Omental fat pad (tissue), 4 donors: ENCODE measurements at places on chromosomes 16 and 17. TPM values are rescaled to one million over a fixed set of nuclear protein-coding genes. Genes with fewer than 3 reads are reported as not detected.

GRCh38 chr17:29572691-29573557 lies 4.4 kb downstream of the TP53I13 start:
- DNase-seq = no peak

GRCh38 chr17:5667871-5668270 lies 83.6 kb upstream of the NLRP1 start:
- DNase-seq = no peak

GRCh38 chr16:19228052-19228451 lies 57.5 kb upstream of the CLEC19A start:
- no peak for DNase-seq

GRCh38 chr16:79810449-79811189 lies 210.1 kb upstream of the MAF start:
- DNase-seq = no peak

GRCh38 chr16:585351-585750 lies 4.5 kb upstream of the RAB40C start:
- no peak for DNase-seq

GRCh38 chr16:83863682-83864081 lies 35.2 kb upstream of the MLYCD start:
- no peak for DNase-seq

DNA sequence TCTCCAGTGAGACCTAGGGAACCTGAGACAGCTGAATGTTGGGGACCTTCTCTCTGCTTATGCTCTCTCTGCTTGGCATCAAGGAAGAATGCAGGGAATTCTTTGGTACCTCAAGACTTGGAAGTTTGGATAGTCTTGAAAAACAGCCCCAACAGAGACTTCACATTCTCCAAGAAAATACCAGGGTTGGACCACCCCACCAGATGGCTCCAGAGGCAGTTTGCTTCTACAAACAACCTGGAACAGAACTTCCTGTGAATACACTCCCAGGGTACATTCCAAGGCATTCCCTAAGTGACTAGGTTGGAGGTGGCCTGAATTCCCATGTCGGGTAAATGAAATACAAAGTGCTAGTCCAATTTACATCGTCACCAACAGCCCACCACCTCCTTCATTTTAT lies 314.4 kb downstream of the PMP22 start:
- DNase-seq = no peak

GRCh38 chr16:30728899-30729672 lies 19.1 kb upstream of the PHKG2 start:
- DNase-seq = no peak

GRCh38 chr17:81419319-81419885 lies 24.1 kb downstream of the BAHCC1 start:
- DNase-seq = peak; percentile 60

- DNase-seq = no peak
Observed at GRCh38 chr17:47731396-47731795, 1.6 kb upstream of the TBX21 start.

GRCh38 chr16:20300312-20301097 lies 26.8 kb downstream of the GP2 start:
- no peak for DNase-seq

GRCh38 chr17:31495022-31495885 lies 103.8 kb downstream of the RAB11FIP4 start:
- no peak for DNase-seq

GRCh38 chr16:82317411-82318167 lies 147.6 kb upstream of the MPHOSPH6 start:
- no peak for DNase-seq

- DNase-seq = no peak
Observed at GRCh38 chr17:13073018-13073417, 55.2 kb upstream of the ELAC2 start.

DNA sequence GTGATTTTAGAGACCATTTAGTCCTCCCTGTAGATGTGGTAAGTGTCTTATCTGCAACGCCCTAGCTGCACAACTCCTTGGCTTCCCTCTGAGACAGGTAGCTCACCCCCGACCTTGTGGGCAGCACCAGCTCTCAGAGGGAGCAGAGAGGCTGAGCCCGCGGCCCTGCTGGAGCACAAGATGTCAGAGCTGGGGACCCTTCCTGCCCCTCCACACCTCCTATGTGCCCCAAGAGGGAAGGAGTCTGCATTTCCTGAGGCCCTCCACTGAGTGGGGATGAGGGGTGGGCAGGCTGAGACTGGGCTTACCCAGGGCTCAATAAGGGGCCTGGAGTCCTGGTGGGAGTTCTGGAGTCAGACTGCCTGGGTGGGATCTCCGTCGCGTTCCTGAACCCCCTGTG lies 12.2 kb upstream of the ADGRG1 start:
- DNase-seq = no peak

DNA sequence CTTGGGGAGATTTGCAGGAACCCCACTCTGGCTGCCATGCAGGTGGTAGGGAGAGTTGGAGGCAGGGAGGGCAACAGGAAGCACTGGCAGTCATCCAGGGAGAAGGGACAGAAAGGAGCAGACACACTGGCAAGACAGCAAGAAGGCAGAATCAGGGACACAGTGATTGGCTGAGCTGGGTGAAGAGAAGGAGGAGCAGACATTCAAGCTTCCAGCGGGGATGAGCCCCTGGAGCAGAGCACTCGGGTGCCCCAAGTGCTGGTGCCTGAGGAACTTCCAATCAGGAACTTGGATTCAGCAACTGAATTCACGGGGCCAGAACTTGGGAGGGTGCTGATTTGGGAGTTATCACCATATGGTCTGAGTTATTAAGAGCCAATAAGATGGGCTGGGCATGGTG lies 6.3 kb upstream of the ITGA3 start:
- DNase-seq = no peak

GRCh38 chr17:51443646-51444045 lies 183.3 kb downstream of the UTP18 start:
- DNase-seq = no peak

- DNase-seq = no peak
Observed at GRCh38 chr16:11205754-11206581, 50.0 kb downstream of the SOCS1 start.

GRCh38 chr17:14559264-14560119 lies 258.6 kb downstream of the HS3ST3B1 start:
- no peak for DNase-seq

DNA sequence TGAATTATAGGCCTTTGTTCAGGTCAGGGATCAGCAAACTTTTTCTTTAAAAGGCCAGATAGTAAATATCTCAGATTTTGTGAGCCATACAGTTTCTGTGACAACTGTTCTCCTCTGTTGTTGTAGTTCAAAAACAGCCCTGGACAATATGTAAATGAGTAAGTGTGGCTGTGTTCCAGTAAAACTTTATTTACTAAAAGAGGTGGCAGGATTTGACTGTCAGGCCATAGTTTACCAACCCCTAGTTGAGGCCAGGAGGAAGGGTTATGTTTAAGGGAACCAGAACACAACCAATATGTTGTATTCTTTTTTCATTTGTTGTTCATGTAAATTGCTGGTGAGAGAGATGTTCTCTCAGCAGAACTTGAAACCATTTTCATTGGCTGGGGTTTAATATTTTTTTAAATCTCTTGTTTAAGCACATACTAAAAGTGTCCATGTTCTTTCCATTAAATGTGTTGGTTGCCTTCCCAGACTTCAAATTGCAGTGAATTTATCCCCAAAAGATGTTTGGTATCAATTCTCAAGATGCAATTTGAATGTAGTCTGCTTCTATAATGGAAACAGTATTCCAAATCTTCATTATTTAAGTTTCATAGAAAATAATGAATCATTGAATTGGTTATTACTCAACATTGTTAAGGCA lies 260.3 kb downstream of the FTO start:
- DNase-seq = no peak

DNA sequence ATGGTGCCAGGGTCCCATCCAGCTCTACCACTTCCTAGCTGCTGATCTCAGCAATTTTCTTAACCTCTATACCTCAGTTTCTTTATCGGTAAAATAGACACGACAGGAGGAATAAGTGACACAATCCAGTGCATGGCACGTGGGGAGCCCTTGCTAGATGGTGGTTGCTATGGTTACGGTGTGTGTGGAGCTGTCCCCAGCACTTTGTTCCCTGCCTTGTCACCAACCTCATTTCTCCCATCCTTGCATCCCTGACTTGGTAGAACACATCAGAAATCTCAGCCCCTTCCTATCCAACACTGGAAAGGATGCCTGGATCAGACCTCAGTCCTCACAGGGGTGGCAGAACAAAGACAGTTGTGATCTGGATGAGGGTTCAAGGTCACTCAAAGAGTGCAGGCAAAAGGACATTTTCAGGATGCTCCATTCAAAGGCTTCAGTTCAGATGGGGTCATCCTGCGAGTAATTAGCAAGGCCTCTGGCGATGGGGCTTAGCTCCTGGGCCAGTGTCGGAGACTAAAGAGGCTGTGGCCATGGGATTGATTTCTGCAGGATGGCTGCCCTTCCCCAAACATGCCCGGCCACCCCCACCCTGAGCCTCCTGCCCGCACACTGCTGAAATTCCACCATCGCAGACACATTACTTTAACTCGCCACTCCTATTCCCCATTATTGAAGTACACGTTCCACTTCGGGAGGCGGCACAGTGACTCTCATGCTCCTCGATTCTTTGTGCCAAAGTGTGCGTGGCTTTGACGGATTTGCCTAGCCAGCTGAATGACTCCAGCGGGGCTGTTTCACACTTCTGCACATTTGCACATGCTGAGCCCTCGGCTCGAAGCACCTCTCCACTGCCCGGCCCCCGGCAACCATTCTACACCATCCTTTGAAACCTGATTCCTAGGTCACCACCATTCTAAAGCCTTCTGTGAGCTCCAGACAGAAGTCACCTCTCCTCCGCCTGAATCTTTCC lies 40.3 kb downstream of the WNT3 start:
- DNase-seq = no peak

DNA sequence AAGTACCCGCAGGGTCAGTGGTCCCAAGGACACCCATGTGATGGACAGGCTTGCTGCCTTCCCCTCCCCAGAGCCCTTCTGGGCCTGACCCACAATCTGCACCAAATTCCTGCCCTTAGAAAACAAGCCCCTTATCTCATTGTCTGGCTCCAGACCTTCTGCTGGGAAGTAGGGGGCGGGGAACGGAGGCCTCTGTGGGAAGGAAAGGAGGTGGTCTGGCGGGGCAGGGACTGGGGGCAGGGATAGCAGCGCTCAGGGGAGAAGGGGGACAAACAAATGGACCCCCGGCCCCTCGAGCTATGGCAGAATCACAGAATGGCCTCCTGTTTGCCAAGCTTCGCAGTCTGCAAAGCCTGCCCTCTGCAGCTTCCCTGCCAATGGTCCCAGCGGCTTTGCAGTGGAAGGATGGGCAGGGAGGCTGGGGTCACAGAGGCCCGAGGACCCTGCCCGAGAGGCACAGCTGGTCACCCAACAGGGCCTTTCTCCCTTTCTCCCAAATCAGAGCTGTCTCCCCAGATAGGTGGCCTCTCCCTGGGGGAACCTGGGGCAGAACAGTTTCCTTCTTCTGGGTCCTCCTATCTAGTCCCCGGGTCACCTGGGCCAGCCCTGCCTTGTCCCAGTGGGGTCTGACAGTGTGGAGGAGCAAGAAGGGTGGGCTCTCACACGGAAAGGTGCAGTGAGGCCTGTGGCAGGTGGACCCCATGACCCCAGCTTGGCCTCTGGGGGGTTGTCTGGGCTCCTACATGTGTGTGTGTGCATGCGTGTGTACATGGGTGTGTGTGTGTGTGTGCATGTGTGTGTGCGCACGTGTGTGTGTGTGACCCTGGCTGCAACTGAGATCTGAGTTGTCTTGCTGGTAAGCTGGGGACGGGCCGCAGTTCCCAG lies 25.5 kb downstream of the TMEM235 start:
- DNase-seq = no peak

- DNase-seq = no peak
Observed at GRCh38 chr17:55521186-55521585, 9.9 kb upstream of the SMIM36 start.

DNA sequence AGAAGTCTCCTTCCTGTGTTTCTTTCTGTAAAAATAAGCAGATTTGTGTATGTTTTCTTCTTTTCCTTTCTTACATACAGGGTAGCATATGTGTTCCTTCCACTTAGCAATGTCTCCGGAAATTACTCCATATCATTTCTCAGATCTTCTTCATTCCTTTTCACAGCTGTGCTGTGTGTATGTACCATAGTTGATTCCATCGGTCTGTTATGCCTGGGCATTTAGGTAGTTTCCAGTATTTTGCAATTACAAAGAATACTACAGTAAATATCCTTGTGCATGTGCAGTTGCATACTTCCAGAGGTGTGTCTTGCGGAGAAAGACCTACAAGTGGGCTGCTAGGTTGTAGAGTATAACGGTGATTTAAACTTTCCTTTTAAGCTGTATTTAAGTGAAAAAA lies 69.8 kb downstream of the CLEC16A start:
- DNase-seq = no peak

- DNase-seq = no peak
Observed at GRCh38 chr16:47966325-47966724, 189.5 kb downstream of the ABCC12 start.

DNA sequence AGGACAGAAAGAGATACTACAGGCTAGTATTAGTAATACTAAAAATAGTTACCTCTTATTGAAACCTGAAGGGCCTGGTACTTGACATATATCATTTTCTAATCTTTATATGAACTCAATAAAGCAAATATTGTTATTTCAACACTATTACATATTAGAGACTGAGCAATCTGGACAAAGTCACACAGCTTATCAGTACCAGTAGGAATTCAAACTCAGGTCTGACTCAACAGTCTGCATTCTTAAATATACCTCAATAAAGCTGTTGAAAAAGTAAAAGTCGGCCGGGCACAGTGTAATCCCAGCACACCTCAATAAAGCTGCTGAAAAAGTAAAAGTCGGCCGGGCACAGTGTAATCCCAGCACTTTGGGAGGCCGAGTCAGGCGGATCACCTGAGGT lies 67.4 kb downstream of the KANSL1 start:
- no peak for DNase-seq

- DNase-seq = no peak
Observed at GRCh38 chr17:68600067-68600930, 868 bp downstream of the FAM20A start.

The CD300LB gene
- 14.1 TPM for total RNA-seq

The EVI2B gene
- total RNA-seq = 33.3 TPM

The CDC6 gene
- total RNA-seq = 0.56 TPM

The MYH8 gene
- not detected for total RNA-seq

The NME3 gene
- total RNA-seq = 69.6 TPM

The KRTAP4-11 gene
- not detected for total RNA-seq

The RAC3 gene
- 10.1 TPM for total RNA-seq

The GDE1 gene
- total RNA-seq = 56.3 TPM

The SLC43A2 gene
- 24.1 TPM for total RNA-seq

The COX4I1 gene
- total RNA-seq = 637 TPM

The SLC16A13 gene
- 1.1 TPM for total RNA-seq

The IL4R gene
- 162 TPM for total RNA-seq

The PRAC1 gene
- not detected for total RNA-seq

The CBX2 gene
- 5.2 TPM for total RNA-seq
